Effector memory CD8-positive, alpha-beta T cell (primary cell): ENCODE measurements at places on chromosomes 12 and 14.

GRCh38 chr12:124855275-124855957 is 8.2 kb downstream of the SCARB1 start:
- H3K4me1 ChIP-seq: peaks cover 6% of the 10 kb centered on the region

DNA sequence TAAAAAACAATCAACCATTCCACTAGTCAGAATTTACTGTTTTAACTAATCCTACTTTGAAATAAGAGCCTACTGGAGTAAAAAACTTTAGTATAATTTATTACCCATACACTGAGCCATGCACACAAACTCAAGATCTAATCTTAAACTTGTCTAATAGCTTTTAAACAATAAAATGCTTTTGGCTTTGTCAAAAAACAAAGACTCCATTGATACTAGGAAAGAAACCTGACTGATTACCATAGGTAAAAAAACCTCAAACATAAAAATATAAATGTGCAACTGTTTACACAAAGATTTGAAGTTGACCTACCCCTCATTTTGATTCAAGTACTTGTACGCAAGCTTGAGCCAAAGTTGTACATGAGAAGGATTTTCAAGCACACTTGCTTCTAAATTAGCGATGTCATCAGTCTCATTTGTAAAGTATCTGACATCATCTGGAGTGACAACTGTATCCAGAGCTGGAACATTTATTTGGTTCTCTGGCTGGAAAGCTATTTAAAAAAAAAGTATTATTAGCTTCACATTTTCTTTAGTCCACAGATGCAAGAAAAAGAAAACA is 36.1 kb downstream of the ZFC3H1 start:
- no peaks in the 10 kb centered on the region for H3K4me1 ChIP-seq
- no peak overlapping the region for H3K27ac ChIP-seq
- DNase-seq: no peak
- no peaks in the 10 kb centered on the region for H3K27me3 ChIP-seq
- no peak overlapping the region for H3K4me3 ChIP-seq

GRCh38 chr14:106508216-106508615 is 981.8 kb downstream of the TMEM121 start:
- peak overlapping the region; percentile 94 for H3K27ac ChIP-seq
- H3K27me3 ChIP-seq: no peaks in the 10 kb centered on the region
- no peak for DNase-seq

DNA sequence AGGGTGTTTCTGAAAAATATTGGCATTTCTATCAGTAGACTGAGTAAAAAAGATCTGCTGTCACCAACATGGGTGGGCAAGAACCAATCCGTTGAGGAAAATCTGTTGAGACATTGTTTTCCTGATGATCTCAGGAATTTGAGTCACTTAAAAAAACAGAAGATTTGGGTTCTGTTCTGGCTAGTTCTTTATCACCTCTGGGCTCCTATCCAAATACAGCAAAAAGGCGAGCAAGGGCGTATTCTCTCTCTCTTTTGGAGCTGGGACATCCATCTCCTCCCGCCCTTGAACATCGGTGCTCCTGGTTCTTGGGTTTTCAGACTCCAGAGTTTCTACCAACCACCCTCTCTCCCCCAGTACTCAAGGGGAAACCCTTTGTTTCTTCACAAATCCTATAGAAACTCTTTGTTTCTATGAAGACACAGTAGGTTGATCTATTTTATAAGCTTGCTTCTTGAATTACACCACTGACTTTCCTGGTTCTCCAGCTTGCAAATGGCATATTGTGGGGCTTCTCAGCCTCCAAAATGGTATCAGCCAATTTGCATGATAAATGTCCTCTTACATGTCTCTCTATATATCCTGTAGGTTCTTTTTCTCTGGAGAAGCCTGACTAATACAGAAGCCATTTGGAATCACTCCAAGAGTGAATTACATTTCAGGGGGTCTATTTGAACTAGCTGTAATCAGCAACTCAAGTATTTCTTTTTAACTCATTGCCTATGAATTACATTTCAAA is 263.9 kb upstream of the TMTC1 start:
- DNase-seq: no peak
- no peaks in the 10 kb centered on the region for H3K4me1 ChIP-seq
- H3K27me3 ChIP-seq: no peaks in the 10 kb centered on the region
- H3K27ac ChIP-seq: no peak overlapping the region
- no peaks in the 10 kb centered on the region for H3K36me3 ChIP-seq

DNA sequence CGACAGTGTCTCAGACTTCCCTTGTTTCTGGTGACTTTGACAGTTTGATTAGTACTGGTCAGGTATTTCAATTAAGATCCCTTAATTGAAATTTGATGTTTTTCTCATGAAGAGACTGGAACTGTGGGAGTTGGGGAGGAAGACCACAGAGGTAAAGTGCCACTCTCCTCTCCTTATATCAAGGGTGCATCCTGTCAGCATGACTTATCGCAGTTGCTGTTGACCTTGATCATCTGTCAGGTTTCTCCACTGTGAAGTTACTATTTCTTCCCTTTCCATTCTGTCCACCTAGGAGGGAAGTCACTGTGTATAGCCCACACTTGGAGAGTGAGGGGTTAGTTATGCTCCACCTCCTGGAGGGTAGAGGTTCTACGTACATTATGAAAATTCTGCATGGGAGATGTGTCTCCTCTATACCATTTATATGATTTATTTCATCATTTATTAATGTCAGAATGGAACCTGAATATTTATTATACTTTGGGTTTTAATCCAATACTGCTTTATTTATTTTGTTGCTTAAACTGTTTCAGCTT is 40.3 kb upstream of the SMOC1 start:
- H3K4me1 ChIP-seq: no peaks in the 10 kb centered on the region
- no peaks in the 10 kb centered on the region for H3K27me3 ChIP-seq
- H3K27ac ChIP-seq: no peak overlapping the region
- DNase-seq: no peak

DNA sequence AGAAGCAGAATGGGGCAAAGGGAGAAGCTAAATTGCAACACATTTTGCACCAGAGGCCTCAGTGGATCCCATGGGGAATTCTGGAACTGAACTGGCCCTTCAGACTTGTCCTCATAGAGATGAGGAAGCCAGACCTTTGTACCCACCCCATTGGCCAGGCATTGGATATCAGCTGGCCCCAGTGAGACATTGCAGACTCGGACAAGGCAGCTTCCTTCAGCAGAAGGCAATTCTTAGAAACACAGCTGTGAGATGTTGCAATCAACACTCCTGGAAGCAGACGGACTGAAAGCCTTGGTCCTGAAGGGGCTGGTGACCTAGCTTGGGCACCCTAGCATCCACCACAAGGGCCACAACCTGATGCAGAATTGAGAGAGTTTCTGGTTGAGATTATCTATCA is 218.1 kb downstream of the MSRB3 start:
- no peaks in the 10 kb centered on the region for H3K36me3 ChIP-seq
- no peak for DNase-seq
- H3K27ac ChIP-seq: no peak overlapping the region
- H3K4me1 ChIP-seq: no peaks in the 10 kb centered on the region

DNA sequence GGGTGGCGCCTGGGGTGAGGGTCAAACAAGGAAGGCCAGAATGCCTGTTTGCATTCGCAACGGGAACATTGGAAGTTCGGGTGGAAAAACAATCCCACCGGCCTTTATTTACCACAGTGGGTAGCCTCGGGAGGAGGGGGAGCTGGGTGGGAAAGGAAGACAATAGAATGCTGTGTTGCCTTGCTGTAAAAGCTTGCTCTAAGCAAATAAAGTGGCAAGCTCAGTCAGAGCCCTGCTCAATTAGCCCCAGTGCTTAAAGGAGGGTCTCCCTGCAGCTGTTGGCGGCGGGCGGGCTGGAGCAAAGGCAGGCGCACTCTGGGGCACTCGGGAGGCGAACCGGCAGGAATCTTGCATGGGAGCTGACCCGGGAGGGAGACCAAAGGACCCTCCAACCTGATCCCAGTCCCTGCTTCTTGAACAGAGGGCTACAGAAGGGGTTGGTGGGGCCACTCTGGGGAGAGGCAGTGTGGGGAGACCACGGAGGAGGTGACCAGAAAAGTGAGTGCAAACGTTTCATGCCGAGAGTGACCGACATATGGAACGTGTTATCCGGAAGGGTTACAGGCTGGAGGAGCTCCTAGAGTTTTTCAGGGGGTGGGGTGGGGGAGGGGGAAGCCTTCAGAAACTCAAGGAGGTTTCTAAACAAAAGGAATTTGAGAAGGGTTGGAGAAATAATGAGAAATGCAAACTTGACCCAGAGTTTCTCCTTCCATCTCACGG is 48.5 kb downstream of the NTF3 start:
- no peak for DNase-seq
- no peak overlapping the region for H3K27ac ChIP-seq
- H3K4me1 ChIP-seq: no peaks in the 10 kb centered on the region
- H3K27me3 ChIP-seq: peaks cover 5% of the 10 kb centered on the region
- H3K4me3 ChIP-seq: no peak overlapping the region

- H3K4me1 ChIP-seq: no peaks in the 10 kb centered on the region
- no peak for DNase-seq
- no peak overlapping the region for H3K4me3 ChIP-seq
- no peaks in the 10 kb centered on the region for H3K36me3 ChIP-seq
- H3K27me3 ChIP-seq: peaks cover 34% of the 10 kb centered on the region
- H3K27ac ChIP-seq: no peak overlapping the region
Observed at GRCh38 chr14:76473481-76474263, 97.7 kb downstream of the ESRRB start.

GRCh38 chr12:128191380-128191779 is 75.6 kb upstream of the TMEM132C start:
- no peak for DNase-seq
- no peak overlapping the region for H3K4me3 ChIP-seq
- peaks cover 6% of the 10 kb centered on the region for H3K27me3 ChIP-seq
- H3K36me3 ChIP-seq: no peaks in the 10 kb centered on the region

DNA sequence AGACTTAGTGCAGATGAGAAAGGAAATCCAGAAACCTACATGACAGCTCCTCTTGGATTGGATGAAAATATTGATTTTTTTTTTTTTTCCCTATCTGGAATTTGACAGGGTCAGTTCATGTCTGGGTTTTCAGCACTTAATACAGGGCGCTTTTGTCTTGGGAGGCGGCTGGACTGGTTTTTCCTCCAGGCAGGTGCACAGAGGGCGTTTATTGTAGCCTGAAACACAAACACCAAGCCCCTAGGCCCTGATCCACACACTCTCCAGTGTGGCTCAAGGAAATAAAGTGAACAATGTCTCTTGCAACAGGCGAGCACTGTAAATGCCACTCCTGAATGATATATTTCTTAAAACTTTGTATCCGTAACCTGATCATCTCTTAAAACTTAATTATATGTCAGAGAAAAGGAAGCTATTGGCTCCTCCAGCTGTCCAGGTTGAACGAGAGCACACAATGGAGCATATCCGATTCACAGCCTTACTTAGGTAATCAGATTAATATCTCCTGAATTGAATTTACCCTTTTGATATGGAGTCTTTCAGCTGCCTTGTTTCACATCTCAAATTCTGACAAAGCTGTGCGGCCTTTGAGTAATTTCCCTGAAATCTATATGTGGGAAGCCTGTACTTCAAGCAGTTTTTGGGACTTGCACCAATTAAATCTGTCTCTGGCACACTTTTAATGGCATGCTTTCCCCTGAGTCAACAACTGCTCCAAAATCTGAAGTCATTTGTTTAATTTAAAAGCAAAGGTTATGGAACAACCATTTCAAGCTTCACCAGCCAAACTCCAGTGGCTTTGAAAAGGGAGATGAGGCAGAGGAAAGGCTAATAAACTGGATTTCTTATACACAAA is 485.7 kb downstream of the ZFP36L1 start:
- peaks cover 4% of the 10 kb centered on the region for H3K4me1 ChIP-seq
- H3K4me3 ChIP-seq: no peak overlapping the region
- no peak overlapping the region for H3K27ac ChIP-seq
- no peaks in the 10 kb centered on the region for H3K36me3 ChIP-seq
- H3K27me3 ChIP-seq: no peaks in the 10 kb centered on the region

- no peaks in the 10 kb centered on the region for H3K27me3 ChIP-seq
- H3K27ac ChIP-seq: no peak overlapping the region
- H3K4me3 ChIP-seq: no peak overlapping the region
Observed at GRCh38 chr12:87812681-87813080, 216.5 kb downstream of the C12orf50 start.

DNA sequence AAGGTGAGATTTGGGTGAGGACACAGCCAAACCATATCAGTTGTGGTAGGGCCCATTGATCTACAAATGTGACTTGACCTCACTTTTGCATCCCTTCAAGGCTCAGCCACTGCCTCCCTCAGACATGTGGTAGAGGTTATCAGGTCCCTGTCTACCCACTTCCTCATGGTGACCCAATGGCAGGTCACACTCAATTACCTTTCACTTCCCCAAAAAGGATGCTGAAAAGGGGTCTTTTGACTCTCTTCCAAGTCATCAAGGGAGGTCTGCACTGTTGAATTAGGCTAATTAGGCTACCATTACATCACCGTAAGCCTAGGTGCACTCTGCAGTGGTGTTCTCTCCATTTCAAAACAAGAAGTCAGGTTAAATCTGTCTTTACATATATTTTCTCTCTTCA is 22.6 kb upstream of the DRAM1 start:
- no peak overlapping the region for H3K27ac ChIP-seq
- no peaks in the 10 kb centered on the region for H3K4me1 ChIP-seq
- no peak for DNase-seq

- no peak for DNase-seq
- H3K4me3 ChIP-seq: no peak overlapping the region
- peaks cover 9% of the 10 kb centered on the region for H3K4me1 ChIP-seq
- H3K27me3 ChIP-seq: peaks cover 68% of the 10 kb centered on the region
Observed at GRCh38 chr14:61191733-61192132, 89.4 kb downstream of the TMEM30B start.

- no peak for DNase-seq
- no peaks in the 10 kb centered on the region for H3K36me3 ChIP-seq
- no peak overlapping the region for H3K4me3 ChIP-seq
Observed at GRCh38 chr12:20451761-20452160, 83.4 kb downstream of the PDE3A start.

GRCh38 chr12:22935501-22935900 is 310.5 kb downstream of the ETNK1 start:
- peaks cover 10% of the 10 kb centered on the region for H3K27me3 ChIP-seq
- H3K27ac ChIP-seq: no peak overlapping the region
- H3K36me3 ChIP-seq: no peaks in the 10 kb centered on the region
- H3K4me1 ChIP-seq: no peaks in the 10 kb centered on the region
- no peak for DNase-seq

- no peak overlapping the region for H3K4me3 ChIP-seq
- no peaks in the 10 kb centered on the region for H3K36me3 ChIP-seq
- DNase-seq: no peak
- no peaks in the 10 kb centered on the region for H3K4me1 ChIP-seq
- H3K27me3 ChIP-seq: no peaks in the 10 kb centered on the region
Observed at GRCh38 chr14:80315681-80316080, 104.4 kb upstream of the DIO2 start.

- peaks cover 72% of the 10 kb centered on the region for H3K27me3 ChIP-seq
- H3K27ac ChIP-seq: no peak overlapping the region
- no peak for DNase-seq
- H3K4me3 ChIP-seq: no peak overlapping the region
Observed at GRCh38 chr14:96663491-96664067, 133.6 kb upstream of the VRK1 start.
